ENCODE measurements at places on chromosomes 2 and 18.

GRCh38 chr18:79573921-79574491, 105.6 kb upstream of the CTDP1 start:
- DNase-seq = peak; percentile 60

GRCh38 chr2:98454500-98455235, 10.0 kb downstream of the INPP4A start:
- DNase-seq = no peak

GRCh38 chr2:45466053-45466452, 145.0 kb downstream of the SRBD1 start:
- no peak for DNase-seq

- no peak for DNase-seq
Measured at GRCh38 chr18:69494841-69495240, 94.2 kb downstream of the DOK6 start.

- DNase-seq = no peak
Measured at GRCh38 chr18:8858888-8859511, 153.6 kb downstream of the MTCL1 start.

- DNase-seq = peak; percentile 86
Measured at GRCh38 chr18:9849407-9850283, 36.1 kb upstream of the TXNDC2 start.

GRCh38 chr2:105057005-105057404, 19.1 kb downstream of the MRPS9 start:
- no peak for DNase-seq

DNA sequence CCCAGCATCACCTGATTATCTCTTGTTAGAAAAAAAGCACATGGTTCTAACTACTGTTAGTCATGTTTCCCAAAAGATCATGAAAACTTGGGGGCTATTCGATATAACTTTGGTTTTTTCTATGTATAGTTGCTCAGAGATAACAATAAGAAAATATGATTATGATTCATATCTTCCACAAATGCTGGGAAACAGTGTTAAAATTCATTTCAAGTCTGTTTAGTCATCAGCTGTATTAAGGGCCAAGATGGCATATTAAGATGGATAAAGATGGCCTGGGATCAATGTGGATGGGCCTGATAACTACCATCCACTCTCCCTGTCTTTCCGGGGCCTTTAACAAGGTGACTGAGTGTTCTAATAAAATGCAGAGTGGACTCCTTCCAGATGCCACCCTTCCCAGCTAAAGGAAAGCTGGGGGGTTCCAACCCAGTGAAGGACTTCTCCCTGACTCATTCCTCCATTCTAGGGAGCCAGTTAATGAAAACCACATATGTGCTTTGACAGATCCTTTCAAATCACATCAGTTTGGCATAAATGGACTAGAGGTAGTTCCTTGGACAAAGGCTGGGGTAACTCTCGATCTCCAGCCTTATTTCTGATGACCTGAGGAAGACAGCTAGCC, 221.6 kb downstream of the VAPA start:
- DNase-seq = no peak

DNA sequence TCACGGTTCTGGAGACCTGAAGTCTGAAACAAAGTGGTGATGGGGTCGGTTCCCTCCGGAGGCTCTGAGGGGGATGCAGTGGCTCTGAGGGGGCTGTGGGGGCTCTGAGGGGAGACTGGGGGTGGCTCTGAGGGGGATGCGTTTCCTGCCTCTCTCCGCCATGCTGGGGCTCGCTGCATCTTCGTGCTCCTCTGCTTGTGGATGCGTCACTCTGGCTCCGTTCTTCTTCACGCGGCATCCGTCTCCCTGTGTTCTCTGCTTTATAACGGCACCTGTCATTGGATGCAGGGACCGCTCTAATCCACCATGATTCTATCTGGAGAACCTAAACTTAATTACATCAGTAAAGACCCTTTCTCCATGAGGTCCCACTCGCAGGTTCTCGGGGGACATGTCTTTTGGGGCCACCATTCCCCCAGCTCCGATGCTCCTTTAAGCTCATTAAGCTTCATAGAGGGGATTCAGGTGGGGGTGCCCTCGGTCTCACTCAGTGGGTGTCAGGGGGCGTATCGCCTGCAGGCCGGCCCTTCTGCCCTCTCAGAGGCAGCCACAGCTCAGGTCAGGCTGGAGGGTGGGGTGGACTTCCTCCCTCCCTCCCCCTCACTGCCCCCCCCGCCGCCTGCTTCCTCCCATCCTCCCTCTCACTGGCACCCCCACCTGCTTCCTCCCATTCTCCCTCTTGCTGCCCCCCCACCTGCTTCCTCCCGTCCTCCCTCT, 18.4 kb downstream of the RTP5 start:
- DNase-seq = no peak

GRCh38 chr18:45938488-45938935, 28.6 kb downstream of the EPG5 start:
- DNase-seq = no peak

DNA sequence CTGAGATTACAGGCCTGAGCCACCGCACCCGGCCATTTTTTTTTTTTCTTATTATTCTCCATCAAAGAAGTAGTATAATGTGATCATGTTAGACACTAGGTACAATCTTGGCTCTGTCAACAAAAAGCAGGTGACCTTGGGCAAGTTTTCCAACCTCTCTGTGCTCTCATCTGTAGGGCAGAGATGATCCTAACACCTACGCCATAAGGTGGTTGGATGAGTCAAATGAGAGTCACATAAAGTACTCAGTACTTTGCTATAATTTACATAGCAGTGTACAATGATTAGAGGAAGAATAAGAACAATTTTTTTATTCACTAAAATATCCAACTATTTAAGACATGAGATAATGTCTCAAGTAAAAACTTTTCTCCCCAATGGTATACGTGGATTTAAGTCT, 128.6 kb downstream of the TGIF1 start:
- DNase-seq = no peak

DNA sequence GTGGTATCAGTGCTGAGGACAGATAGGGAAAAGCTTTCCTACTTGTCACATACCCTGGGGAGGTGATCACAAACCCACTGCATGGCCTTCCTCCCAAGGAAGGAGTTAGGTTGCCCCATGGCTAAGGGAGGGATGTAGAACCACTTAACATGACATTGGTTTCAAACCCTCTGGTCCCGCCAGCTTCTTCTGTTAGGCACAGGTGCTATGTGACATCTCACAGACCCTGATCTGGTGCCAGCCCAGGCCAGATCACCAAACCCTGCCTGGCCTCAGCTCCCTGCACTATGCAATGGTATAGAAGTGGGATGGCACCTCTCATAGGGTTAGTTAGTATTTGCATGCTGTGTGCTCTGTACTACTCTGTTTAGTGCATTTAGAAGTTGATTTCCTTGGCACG, 58.0 kb downstream of the TCF7L1 start:
- no peak for DNase-seq

GRCh38 chr2:209817844-209818271, 46.2 kb downstream of the UNC80 start:
- DNase-seq = no peak

- DNase-seq = no peak
Measured at GRCh38 chr18:79218605-79219190, 149.5 kb downstream of the ATP9B start.

DNA sequence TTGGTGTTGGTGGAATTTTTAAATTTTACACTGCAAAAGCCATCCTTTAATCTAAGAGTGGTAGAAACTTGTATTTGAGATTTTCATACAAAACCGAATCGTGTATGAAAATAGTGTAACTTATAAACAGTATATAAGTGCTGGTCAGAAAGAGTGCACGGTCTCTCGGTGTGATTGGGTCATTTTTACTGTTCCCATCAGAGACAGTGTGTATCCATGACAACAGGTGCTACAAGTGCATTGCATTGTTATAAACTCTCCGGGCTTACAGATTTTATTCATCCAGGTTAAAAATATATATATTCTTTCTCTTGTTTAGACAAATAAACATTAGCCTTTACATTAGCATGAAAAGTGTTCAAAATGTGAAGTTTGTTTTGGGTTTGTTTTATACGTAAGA, 721.9 kb downstream of the METTL4 start:
- DNase-seq = no peak

DNA sequence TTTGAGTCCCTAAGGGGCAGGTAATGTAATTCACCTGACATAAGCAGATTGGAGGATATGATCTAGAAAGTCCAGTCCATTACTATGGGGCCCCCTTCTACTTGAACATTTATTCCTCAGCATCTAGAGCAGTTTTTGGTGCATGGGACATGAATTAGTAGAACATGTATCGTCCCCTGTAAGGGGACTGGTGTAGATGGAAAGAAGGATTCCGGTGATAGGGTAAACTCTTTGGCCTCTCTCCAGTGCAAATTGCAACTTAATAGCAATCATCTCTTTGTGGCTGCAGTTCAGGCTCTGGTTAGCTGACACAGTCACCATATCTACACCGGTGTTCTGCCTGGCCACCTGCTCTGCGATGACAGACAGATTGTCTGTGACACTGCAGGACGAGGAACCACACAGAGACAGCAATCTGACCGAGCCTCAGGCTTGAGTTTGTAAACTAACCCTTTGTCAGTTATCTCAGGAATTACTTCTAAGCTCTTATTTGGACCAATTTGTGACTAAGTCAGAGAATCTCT, 6.4 kb upstream of the SLC8A1 start:
- DNase-seq = no peak

GRCh38 chr2:6783238-6783614, 82.5 kb downstream of the CMPK2 start:
- no peak for DNase-seq

DNA sequence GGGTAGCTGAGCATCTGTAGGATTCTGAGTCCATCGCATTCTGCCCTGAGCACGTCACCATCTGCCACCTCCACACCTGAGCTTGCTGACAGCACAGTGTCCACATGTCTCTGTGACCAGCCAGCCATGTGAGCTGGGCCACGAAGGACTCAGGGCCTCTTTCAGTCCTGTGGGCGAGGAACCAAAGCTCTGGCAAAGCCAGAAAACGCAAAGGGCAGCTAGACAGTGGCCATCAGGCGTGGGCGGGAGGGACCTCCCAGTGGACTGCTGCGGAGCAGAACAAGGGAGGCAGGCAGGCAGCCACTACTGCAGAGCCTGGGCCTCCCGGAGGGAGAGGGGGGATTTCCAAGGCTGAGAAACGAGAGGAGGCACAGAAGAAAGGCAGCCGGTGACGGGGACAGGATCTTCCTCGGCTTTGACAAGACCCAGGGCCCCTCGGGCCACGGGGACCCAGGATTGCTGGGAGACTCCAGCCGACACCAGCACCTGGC, 274.6 kb upstream of the SALL3 start:
- no peak for DNase-seq
